Progenitor cell of endocrine pancreas (in vitro differentiated cells): ENCODE measurements at places on chromosomes 5 and 9.
A peak's percentile ranks its signal among the peaks of the same experiment; 100 is the strongest.

DNA sequence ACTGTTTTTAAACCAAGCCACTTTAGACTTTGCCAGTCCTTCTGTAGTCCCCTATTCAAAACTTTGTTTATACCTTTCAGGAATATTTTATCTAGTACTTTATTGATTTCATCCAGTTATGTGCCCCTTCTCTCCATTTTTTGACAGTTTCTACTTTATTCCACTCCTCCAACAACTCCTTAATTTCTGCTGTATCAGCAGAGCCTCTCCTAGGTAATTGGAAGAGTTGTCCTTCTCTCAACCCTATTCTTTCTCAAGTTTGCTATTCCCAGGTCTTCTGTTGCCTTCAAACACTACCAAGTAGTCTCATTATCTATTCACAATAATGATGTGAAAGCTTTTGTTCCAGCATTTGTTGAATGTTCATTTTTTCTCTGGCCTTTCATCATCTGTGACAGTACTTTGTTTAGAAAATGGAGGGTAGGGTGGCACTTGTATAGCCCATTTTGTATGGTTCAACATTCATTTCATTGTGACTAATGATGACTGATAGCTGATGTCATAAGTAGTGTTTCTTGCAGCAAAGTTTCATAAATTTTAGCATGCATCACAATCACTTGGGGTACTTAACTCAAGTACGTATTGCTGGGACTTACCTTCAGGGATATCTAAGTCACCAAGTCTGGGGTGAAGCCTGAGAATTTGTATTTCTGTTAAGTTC lies 204.4 kb upstream of the DMRT1 start:
- H3K4me3 ChIP-seq, result no peak overlapping the region
- no peak for DNase-seq
- H3K27me3 ChIP-seq, result no peaks in the 10 kb centered on the region
- no peak overlapping the region for H3K27ac ChIP-seq
- peaks cover 4% of the 10 kb centered on the region for H3K4me1 ChIP-seq

DNA sequence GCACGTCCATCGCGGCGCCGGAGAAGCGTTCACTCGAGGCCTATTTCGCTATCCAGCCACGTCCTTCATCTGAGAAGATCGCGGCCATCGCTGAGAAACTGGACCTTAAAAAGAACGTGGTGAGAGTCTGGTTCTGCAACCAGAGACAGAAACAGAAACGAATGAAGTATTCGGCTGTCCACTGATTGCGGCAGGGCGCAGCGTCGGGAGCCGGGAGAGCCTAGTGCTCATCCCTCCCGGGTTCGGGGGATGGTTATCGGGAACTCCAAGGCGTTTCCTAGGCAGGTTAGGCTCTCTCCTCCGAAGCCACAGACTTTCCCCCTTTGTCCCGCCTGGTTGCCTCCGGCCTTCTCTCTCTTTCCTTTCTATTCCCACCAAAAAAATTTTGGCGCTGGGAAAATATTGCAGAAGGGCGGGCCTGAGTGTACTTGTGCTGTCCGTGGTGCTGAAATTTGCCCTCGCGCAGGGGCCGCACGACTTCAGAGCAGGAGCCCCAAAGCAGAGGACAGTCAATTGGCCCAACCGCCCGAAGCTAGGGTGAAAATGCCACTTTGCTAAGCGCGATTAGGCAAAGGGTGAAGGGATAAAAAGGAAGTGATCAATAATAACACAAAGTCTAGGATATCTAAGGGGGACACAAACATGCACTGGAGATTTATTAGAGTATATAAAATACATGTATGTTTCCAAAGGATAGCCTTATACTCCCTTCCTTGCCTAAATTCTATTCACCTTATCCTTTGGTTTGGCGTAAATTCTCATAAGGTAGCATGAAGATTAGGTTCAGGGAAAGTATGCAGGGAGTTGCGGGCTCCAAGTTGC lies 1.8 kb downstream of the POU4F3 start:
- peaks cover 16% of the 10 kb centered on the region for H3K4me1 ChIP-seq
- H3K27me3 ChIP-seq, result peaks cover 99% of the 10 kb centered on the region
- peak; percentile 70 for DNase-seq
- peak overlapping the region; percentile 14 for H3K4me3 ChIP-seq

- no peaks in the 10 kb centered on the region for H3K36me3 ChIP-seq
- no peak for DNase-seq
- H3K27me3 ChIP-seq, result no peaks in the 10 kb centered on the region
These were observed 12.2 kb downstream of the DNLZ start for GRCh38 chr9:136351252-136351800.

DNA sequence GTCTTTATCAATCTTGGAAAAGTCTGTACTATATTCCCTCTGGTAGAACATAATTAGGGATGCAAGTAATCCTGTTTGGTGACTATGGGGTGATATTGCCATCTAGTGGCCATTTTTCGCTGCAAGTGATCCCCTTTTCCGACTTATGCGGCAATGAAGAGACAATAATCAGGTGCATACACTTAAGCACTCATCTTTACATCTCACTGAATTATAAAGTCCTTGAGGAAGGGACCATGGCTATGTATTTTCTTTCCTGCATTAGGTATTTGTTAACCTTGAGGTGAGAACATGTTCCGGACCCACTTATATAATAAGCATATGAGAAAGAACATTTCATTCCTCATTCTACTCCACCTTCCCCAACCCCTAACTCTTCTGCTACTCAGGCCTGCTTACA lies 19.6 kb upstream of the LIX1 start:
- peak; percentile 54 for DNase-seq
- H3K4me3 ChIP-seq, result no peak overlapping the region
- H3K27me3 ChIP-seq, result no peaks in the 10 kb centered on the region
- H3K27ac ChIP-seq, result no peak overlapping the region
- H3K4me1 ChIP-seq, result peaks cover 9% of the 10 kb centered on the region

GRCh38 chr9:94719878-94720277 lies 6.6 kb upstream of the AOPEP start:
- H3K4me3 ChIP-seq, result no peak overlapping the region
- H3K36me3 ChIP-seq, result no peaks in the 10 kb centered on the region
- H3K27me3 ChIP-seq, result no peaks in the 10 kb centered on the region
- H3K4me1 ChIP-seq, result peaks cover 2% of the 10 kb centered on the region
- no peak for DNase-seq

GRCh38 chr5:181204113-181204825 lies 727 bp downstream of the TRIM7 start:
- H3K4me3 ChIP-seq, result peak overlapping the region; percentile 71
- no peak for DNase-seq
- peaks cover 74% of the 10 kb centered on the region for H3K27me3 ChIP-seq
- H3K27ac ChIP-seq, result no peak overlapping the region
- H3K4me1 ChIP-seq, result peaks cover 15% of the 10 kb centered on the region
- no peaks in the 10 kb centered on the region for H3K36me3 ChIP-seq

GRCh38 chr9:18989865-18990264 lies 43.1 kb downstream of the SAXO1 start:
- peaks cover 6% of the 10 kb centered on the region for H3K4me1 ChIP-seq
- H3K4me3 ChIP-seq, result no peak overlapping the region
- H3K36me3 ChIP-seq, result no peaks in the 10 kb centered on the region
- no peak overlapping the region for H3K27ac ChIP-seq

DNA sequence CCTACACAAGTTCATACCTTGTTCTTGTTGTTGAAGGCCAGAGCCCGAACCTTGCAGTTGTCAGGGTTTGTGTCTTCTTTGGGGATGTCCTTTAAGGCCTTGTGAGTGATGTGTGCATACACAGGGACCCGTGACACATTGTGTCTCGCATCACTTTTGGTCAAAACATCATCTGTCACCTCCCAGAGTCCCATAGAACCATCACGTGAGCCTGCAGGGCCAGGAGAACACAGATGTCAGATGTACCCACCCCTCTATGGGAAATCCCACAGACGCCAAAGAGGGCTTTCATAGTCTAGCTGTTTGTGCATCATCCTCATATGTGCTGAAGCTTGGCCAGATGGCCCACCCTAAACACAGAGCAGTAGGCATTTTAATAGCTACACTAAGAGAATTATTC lies 28.2 kb downstream of the DCAF12 start:
- peaks cover 6% of the 10 kb centered on the region for H3K36me3 ChIP-seq
- no peak for DNase-seq
- H3K4me1 ChIP-seq, result no peaks in the 10 kb centered on the region
- no peak overlapping the region for H3K4me3 ChIP-seq
- no peaks in the 10 kb centered on the region for H3K27me3 ChIP-seq

DNA sequence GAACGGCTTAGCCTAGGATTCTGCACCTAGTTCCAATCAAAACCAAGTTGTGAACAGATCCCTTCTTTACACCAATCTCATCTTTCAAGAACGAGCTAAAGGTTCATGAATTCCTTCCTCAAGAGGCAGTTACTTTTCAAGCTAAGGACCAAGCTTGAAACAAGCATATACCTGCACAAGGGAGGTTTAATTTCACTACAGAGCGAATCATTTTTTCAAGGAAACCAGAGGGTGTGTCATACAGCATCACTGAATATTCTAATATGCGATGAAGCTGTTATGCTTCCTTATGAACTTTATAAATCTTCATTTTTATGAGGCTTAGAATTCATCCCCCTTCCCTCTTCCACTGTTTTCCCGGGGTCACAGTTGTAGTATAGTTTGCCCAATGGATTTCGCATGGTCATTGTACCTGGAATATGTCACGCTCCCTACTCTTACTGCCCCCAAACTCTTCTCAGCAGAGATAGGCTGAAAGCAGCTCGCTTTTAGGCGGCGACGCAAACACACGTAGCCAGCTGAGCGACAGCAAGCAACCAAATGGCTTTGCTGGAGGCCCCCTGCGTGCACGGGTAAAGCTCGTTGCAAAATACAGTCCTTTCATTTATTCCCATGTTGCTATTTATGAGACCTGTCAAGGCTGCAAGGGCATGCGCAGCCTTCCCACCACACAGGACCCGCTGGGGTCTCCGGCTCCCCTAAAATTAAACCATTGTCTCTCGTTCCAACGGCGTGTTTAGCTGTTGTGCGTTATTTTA lies 832 bp downstream of the LMBRD2 start:
- peak overlapping the region; percentile 97 for H3K27ac ChIP-seq

DNA sequence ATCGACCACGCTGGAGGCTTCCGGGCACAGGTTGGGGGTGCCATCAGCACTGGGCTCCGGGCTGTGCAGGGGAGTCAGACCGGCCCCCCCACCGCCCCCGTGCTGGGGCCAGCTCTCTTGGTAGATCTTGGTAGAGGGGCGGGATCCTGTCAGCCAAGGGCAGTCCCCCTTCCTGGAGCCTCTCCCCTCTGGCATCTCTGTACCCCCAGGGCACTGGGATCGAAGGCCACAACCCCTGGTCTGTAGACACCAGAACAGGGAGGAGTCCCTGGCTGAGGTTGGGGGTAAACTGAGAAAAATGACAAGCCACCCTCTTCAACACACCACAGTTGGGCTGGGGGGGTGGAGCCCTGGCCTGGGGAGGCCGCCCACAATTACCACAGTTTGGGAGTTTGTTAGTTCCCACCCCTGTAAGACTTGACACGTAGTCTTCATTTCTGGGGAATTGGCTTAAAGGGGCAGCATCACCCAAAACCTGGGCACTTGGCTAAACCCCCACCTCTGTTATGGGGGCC lies 882 bp downstream of the CERCAM start:
- no peaks in the 10 kb centered on the region for H3K36me3 ChIP-seq
- H3K4me1 ChIP-seq, result peaks cover 2% of the 10 kb centered on the region
- H3K27me3 ChIP-seq, result peaks cover 14% of the 10 kb centered on the region
- no peak for DNase-seq

GRCh38 chr5:135391869-135392255 lies 7.2 kb downstream of the MACROH2A1 start:
- H3K4me3 ChIP-seq, result no peak overlapping the region
- peaks cover 52% of the 10 kb centered on the region for H3K4me1 ChIP-seq
- no peaks in the 10 kb centered on the region for H3K27me3 ChIP-seq
- H3K36me3 ChIP-seq, result peaks cover 9% of the 10 kb centered on the region

- peaks cover 5% of the 10 kb centered on the region for H3K4me1 ChIP-seq
- no peaks in the 10 kb centered on the region for H3K36me3 ChIP-seq
- H3K27ac ChIP-seq, result no peak overlapping the region
- H3K27me3 ChIP-seq, result peaks cover 35% of the 10 kb centered on the region
- H3K4me3 ChIP-seq, result no peak overlapping the region
These were observed 92.9 kb upstream of the PIK3R1 start for GRCh38 chr5:68122439-68123328.

GRCh38 chr9:14936491-14936890 lies 26.3 kb upstream of the FREM1 start:
- no peaks in the 10 kb centered on the region for H3K36me3 ChIP-seq
- no peak overlapping the region for H3K27ac ChIP-seq
- DNase-seq, result no peak
- no peaks in the 10 kb centered on the region for H3K27me3 ChIP-seq

DNA sequence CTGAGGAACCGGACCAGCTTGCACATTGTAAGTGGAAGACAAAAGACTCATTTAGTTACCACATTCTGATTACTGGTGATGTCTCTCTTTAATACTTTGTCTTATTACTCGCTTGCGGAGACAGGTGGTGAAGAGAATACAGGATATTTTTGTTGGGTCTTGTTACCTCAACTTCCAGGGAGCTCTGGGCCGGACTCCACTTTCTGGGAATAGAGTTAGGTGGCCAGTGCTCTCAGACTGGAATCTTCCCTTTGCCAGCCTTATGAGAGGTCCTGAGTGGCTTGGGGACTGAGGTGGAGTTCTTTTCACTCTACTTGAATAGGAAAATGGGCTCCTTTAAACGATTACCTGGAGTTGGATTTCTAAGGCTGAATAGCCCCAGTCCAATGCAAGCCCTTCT lies 33.3 kb upstream of the SPRY4 start:
- peaks cover 22% of the 10 kb centered on the region for H3K4me1 ChIP-seq
- H3K4me3 ChIP-seq, result peak overlapping the region; percentile 73
- H3K36me3 ChIP-seq, result no peaks in the 10 kb centered on the region
- no peak for DNase-seq

- no peak overlapping the region for H3K4me3 ChIP-seq
- H3K36me3 ChIP-seq, result peaks cover 1% of the 10 kb centered on the region
- DNase-seq, result no peak
- no peak overlapping the region for H3K27ac ChIP-seq
- no peaks in the 10 kb centered on the region for H3K27me3 ChIP-seq
- H3K4me1 ChIP-seq, result no peaks in the 10 kb centered on the region
These were observed 387.9 kb downstream of the RAB3C start for GRCh38 chr5:58970766-58971165.

GRCh38 chr5:176789873-176790615 lies 20.3 kb upstream of the UNC5A start:
- DNase-seq, result no peak
- no peak overlapping the region for H3K4me3 ChIP-seq
- H3K36me3 ChIP-seq, result no peaks in the 10 kb centered on the region
- H3K4me1 ChIP-seq, result no peaks in the 10 kb centered on the region

GRCh38 chr5:83564069-83564749 lies 92.7 kb downstream of the VCAN start:
- H3K27me3 ChIP-seq, result peaks cover 13% of the 10 kb centered on the region
- DNase-seq, result no peak
- peaks cover 45% of the 10 kb centered on the region for H3K36me3 ChIP-seq
- H3K4me3 ChIP-seq, result no peak overlapping the region
- peaks cover 55% of the 10 kb centered on the region for H3K4me1 ChIP-seq
- peak overlapping the region; percentile 86 for H3K27ac ChIP-seq
